ENCODE measurements at places on chromosomes 7 and 10.
A peak's percentile ranks its signal among the peaks of the same experiment; 100 is the strongest.

GRCh38 chr10:44132361-44133289 lies 252.3 kb downstream of the CXCL12 start:
- DNase-seq, result no peak

DNA sequence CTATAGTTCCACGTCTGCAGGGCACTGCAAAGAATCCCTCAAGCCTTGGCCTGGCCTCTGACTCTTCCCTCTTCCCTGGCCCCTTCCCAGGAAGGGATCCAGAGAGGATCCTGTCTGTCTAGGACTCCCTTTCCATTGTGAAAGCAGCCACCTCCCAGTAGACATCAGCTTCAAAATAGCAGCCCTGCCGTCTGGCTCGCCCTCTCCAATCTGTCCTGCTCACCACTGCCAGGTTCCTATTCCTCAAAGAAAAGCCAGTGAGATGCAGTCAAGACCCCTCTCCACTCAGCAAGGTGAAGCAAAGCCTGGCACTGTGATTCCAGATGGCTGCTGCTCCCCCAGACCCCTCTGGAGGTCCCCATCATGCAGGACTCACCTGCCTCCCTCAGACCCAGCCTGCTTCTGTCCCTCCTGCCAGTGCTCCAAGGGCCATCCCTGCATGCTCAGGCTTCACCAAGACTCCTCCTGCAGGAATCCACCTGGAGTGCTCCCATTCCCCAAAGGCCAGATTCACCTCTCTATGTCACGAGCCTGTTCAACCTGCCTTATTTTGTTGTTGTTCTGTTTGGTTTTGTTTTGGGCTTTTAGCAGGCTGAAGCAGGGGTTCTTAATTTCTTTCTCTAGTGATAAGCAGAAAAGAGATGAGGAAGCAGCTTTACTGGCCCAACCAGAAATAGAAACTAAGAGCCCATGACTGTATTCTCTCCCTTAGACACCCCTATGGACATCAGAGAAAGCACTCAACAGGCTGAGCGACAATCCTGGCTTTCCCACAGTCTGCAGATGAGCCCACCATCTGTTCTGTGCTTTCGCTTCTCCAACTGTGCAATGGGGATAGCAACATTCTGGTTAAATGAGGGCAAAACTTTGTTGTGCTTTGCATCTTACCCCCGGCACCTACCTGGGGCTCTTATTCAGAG lies 305.1 kb downstream of the GRID1 start:
- DNase-seq, result no peak

DNA sequence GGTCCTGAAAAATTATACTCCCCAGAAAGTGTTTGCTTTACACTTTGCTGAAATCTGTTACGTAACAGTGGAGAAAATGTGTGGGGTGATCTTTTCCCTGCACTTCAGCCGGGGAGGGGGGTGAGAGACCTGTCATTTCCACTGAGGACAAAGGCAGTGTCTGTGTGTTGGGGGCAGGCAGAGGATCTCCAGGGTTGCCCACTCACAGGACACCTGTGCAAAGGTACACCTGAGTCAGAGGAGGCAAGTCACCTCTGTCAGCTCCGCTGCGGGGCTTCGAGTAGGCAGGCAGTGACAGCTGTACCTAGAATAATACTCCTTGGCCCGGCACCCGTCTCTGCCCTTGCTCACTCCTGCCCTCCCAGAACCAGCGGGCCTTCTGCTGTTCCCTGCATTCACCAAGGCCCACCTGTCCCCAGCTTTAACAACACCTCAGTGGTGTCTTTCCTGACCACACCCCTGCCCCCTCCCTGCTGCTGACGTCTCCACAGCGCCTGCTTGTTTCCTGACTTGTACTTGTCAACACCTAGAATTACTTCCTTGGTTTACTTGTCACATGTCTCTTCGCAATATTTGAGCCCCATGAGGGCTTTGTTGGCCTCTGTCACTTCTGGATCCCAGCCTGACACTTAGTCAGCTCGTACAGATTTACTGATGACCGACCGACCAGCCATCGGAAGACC lies 159.2 kb downstream of the NEURL1 start:
- DNase-seq, result no peak

GRCh38 chr10:72340510-72341261 lies 14.0 kb downstream of the DNAJB12 start:
- DNase-seq, result peak; percentile 78

- no peak for DNase-seq
Measured at GRCh38 chr10:1074052-1074747, 18.0 kb downstream of the WDR37 start.

DNA sequence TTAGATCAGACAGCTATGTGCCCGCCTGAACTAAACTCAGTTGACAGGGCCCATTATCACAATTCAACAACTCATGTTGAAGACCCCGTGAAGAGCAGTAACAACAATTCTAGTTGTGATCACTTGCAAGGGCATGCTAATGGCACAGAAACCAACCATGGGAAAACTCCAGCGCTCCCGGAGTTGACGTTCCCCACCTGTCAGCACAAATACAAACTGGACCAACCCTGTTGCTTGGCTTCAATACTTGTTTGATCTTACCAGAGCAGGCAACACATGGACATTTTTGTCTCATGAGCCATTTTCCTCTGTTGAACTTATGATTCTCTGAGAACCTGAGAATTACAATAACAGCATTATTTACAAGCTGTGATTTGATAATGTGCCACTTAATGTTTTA lies 119.0 kb upstream of the LANCL2 start:
- no peak for DNase-seq

GRCh38 chr10:124644236-124644635 lies 99.9 kb downstream of the FAM53B start:
- no peak for DNase-seq

- DNase-seq, result no peak
Measured at GRCh38 chr10:124349996-124350280, 68.8 kb downstream of the OAT start.

- no peak for DNase-seq
Measured at GRCh38 chr7:16264036-16264819, 157.1 kb downstream of the CRPPA start.

- peak; percentile 25 for DNase-seq
Measured at GRCh38 chr10:91557651-91558111, 75.2 kb downstream of the PPP1R3C start.

GRCh38 chr7:69889976-69890351 lies 291.7 kb downstream of the AUTS2 start:
- DNase-seq, result no peak

DNA sequence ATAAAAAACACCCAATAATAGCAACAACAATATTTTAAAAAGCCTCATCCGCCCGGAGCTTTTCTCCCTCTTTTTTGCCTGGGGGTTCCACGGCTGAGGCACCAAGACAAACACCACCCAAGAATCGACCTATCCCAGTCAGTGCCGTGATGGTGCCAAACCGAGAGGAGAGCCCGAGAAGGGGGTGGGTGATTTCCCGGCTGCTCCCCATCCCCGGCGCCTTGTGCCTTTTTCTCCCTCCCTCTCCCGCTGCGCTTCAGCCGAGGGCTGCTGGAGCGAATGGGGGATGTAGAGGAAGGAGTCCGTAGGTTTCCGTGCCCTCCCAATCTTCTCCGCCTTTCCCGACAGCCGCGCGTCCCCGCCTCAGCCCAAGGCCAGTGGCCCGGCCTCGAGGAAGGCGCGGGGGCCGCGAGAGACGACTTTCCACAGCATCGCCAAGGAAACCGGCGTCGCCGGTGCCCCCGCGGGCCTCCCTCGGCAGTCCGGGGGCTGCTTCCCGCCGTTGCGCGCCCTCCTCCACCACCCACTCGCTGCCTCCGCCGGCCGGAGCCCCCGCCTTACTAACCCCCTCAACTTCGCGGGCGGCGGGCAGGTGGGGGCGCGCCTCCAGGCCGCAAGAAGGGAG lies 1.3 kb downstream of the EGR2 start:
- DNase-seq, result no peak

Data from suppressor macrophage treated with lipopolysaccharide for 4 hours (primary cell).